ENCODE measurements at places on chromosomes 12 and 14. TPM values are rescaled to one million over a fixed set of nuclear protein-coding genes. Genes with fewer than 3 reads are reported as not detected.

The EML5 gene
- 3.1 TPM for total RNA-seq

The ADSS1 gene
- total RNA-seq, result 3.2 TPM

The FZD10 gene
- not detected for total RNA-seq

The OR6C2 gene
- total RNA-seq, result not detected

The PLD4 gene
- not detected for total RNA-seq

The FCF1 gene
- total RNA-seq, result 29.9 TPM

The GPX2 gene
- total RNA-seq, result not detected

The SPTB gene
- total RNA-seq, result 1.2 TPM

The RNU4-1 gene
- total RNA-seq, result under 0.01 TPM

The WDHD1 gene
- total RNA-seq, result 16.8 TPM

The MIP gene
- total RNA-seq, result 0.29 TPM

The ITGA7 gene
- total RNA-seq, result 11.4 TPM

The LRP1-AS gene
- not detected for total RNA-seq

The KCNK13 gene
- total RNA-seq, result not detected

The LHX5 gene
- not detected for total RNA-seq

The PLXNC1 gene
- 0.24 TPM for total RNA-seq

The RNF212B gene
- not detected for total RNA-seq

The C12orf56 gene
- total RNA-seq, result not detected

The STAT2 gene
- total RNA-seq, result 56.0 TPM

The SLCO1B1 gene
- not detected for total RNA-seq

The TSPAN19 gene
- total RNA-seq, result not detected

The PTGER2 gene
- 1.6 TPM for total RNA-seq

The MGST1 gene
- total RNA-seq, result 75.6 TPM

The GLIPR1L2 gene
- 0.36 TPM for total RNA-seq

The HNF1A gene
- total RNA-seq, result not detected

The TAMALIN gene
- 0.20 TPM for total RNA-seq

The MAP1LC3B2 gene
- total RNA-seq, result 0.48 TPM

The CARMIL3 gene
- under 0.01 TPM for total RNA-seq

The SLC25A47 gene
- not detected for total RNA-seq

The EIF4B gene
- total RNA-seq, result 321 TPM

The ADCY6 gene
- total RNA-seq, result 10.3 TPM

The NXPH4 gene
- 1.7 TPM for total RNA-seq

The NGB gene
- total RNA-seq, result not detected

The P3H3 gene
- 27.3 TPM for total RNA-seq

The MIPOL1 gene
- total RNA-seq, result 3.2 TPM

The VWF gene
- not detected for total RNA-seq

The CCDC177 gene
- total RNA-seq, result not detected

The LALBA gene
- not detected for total RNA-seq

Measured in RPMI7951 (cell line).